ENCODE measurements at places on chromosomes 6 and 20. TPM values are rescaled to one million over a fixed set of nuclear protein-coding genes. Genes with fewer than 3 reads are reported as not detected.

The MLIP gene
- not detected for total RNA-seq

The RGS17 gene
- 5.9 TPM for total RNA-seq

The C20orf202 gene
- total RNA-seq, result under 0.01 TPM

The MYL9 gene
- 25.4 TPM for total RNA-seq

The SLC22A2 gene
- total RNA-seq, result not detected

The HBS1L gene
- 118 TPM for total RNA-seq

The TBP gene
- 7.8 TPM for total RNA-seq

The PGBD1 gene
- 5.6 TPM for total RNA-seq

The CST9L gene
- total RNA-seq, result not detected

The CST2 gene
- total RNA-seq, result not detected

The CAGE1 gene
- under 0.01 TPM for total RNA-seq

The BACH2 gene
- total RNA-seq, result 1.5 TPM

The GGT7 gene
- 9.5 TPM for total RNA-seq

The GJA1 gene
- 209 TPM for total RNA-seq

The COL9A3 gene
- total RNA-seq, result 0.17 TPM

The PHACTR1 gene
- 0.26 TPM for total RNA-seq

The SLC32A1 gene
- total RNA-seq, result not detected

The COQ3 gene
- total RNA-seq, result 5.3 TPM

The DEF6 gene
- 0.51 TPM for total RNA-seq

The TRIM15 gene
- not detected for total RNA-seq

The NPBWR2 gene
- total RNA-seq, result not detected

The ESR1 gene
- 0.50 TPM for total RNA-seq
